ENCODE measurements at places on chromosomes 11 and 22.

DNA sequence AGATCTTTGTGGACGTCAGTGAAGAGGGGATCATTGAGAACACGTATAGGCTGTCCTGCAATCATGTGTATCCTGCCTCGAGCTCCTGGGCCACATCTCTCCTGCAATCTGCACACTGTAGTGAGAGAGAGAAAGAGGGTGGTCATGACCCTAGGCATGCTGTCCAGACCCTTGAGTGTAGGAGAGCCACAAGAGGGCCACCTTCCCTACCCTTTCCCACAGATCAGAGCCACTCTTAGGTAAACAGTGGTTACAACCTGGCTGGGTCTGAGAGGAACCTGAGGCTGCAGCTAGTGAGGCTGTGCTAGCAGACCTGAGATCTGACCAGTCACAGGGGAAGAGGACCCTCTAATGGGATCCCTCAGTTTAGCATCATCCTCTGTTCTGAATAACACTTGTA lies 3.9 kb upstream of the IL18BP start:
- no peak for DNase-seq

DNA sequence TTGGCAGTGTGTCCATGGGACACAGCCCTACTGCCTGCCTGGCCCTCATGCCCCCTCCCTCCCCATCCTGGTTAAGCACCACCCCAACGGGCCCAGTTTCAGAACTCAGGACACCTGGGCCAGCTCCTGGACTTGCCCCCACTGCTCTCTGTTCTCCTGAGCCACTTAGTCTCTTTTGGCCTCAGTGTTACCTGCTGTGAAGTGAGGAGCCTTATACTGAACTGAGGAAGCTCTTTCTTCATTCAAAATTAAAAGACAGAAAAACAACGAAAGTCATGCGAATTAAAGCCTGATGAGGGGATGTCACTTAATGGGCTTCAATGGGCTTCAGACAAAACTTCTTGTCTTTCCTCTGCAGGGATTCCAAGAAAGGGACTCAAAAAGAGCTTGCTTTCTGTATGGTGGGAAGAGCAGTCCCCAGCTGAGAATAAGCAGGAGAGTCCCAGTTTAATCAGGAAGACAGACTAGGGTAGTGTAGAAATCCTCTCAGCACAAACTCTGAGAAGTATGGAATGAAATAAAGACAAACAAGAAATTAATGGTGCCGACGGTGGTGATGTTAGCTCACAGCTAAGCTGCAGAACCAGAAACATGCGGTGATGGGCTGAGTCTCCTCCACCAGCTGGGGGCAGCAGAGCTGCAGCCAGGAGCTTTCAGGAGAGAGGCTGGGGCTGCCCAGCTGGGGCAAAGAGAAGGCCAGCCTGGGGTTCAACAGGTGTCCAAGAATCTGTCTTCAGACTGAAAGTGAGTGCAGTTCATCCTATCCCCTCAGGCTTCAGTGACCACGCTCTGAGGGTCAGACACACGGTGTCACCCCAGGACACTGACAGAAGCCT lies 101.0 kb downstream of the GGTLC2 start:
- no peak for DNase-seq

- DNase-seq, result no peak
Observed at GRCh38 chr11:75453916-75454655, 21.1 kb upstream of the KLHL35 start.

GRCh38 chr11:116427903-116428637 lies 344.7 kb downstream of the BUD13 start:
- no peak for DNase-seq

- no peak for DNase-seq
Observed at GRCh38 chr22:28029201-28029948, 110.3 kb upstream of the PITPNB start.

DNA sequence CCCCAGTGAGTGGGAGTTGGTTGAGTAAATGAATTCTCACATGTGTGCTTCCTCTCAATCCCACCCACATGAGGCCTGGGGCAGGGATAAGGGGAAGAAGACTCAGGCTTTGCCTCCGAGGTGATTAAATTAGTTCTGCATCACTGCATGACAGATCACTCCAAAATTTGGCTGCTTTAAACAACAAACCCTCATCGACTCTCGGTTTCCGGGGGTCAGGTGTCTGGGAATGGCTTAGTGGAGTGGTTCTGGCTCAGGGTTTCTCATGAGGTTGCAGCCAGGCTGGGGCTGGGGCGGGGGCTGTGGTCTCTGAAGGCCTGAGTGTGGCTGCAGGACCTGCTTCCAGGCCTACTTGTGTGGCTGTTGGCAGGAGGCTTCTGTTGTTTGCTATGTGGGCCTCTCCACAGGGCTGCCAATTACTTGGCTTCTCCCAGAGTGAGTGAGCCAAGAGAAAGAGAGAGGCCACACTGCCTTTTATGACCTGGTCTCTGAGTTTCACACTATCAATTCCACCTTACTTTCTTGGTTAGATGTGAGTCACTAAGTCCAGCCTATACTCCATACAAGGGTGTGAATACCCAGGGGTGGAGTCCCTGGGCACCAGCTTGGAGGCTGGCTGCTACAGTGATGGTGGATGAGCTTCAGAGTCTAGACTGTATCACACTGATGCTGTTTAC lies 15.9 kb downstream of the MOGAT2 start:
- DNase-seq, result no peak

DNA sequence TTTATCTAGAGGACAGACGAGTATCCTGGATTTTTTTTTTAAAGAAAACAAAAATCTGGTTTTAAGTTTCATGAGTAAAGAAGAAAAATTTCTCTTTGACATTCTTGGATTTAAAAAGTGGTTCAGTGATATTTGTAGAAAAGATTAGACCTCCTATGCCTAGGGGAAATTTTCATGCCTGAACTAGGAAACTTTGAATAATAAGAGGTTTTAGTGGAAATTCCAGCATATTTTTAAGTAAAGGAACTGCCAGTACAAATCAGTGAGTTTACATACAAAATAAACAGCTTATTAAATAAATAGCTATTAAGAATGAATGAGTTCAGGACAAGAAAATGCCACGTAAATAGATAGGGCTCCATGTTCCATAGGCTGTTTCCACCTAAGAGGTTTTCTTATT lies 17.5 kb downstream of the JAM3 start:
- no peak for DNase-seq

DNA sequence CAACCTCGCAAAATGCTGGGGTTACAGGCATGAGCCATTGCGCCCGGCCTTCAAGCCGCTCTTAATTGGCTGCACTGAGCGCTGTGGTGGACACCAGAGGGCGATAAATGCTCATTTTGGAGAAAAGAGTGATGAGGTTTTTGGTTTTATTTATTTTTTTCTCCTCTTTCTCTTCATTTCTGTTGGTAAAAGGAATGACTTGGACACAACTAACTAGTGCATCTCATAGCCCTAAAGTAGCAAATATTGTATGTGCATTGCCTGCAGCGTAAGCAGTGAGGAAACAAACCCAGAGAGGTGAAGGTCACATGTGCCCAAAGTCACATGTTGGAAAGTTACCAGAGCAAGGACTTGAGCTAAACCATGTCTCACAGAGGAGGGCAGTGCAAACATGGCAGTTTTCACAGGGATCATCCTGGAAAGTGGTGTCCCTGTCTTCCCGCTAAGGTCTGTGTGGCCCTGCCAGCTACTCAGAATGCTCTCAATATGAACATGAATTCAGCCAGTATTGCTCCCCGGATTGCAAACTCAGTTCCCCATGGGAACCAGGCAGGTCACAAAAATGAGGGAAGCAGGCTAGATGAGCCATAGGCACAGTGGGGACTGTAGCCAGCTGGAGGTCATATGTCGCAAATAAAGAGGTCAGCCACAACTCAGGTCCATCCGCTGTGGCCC lies 8.6 kb upstream of the CD82 start:
- DNase-seq, result no peak

- DNase-seq, result no peak
Observed at GRCh38 chr11:45543808-45544422, 121.5 kb downstream of the CHST1 start.

DNA sequence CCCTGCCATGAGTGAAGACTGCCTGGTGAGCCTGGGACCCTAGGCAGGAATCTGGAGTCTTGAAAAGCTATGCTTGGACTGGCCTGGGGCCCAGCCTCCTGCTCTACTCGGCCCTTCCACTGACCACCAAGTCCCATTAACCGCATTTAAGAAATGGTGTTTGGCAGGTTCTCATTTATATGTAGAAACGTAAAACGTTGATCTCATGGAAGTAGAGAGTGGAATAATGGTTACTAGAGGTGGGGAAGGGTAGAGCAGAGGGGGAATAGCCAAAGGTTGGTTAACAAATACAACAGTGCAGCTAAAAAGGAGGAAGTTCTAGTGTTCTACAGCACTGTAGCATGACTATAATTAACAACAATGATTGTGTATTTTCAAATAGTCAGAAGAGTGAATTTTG lies 72.9 kb upstream of the EED start:
- DNase-seq, result no peak

DNA sequence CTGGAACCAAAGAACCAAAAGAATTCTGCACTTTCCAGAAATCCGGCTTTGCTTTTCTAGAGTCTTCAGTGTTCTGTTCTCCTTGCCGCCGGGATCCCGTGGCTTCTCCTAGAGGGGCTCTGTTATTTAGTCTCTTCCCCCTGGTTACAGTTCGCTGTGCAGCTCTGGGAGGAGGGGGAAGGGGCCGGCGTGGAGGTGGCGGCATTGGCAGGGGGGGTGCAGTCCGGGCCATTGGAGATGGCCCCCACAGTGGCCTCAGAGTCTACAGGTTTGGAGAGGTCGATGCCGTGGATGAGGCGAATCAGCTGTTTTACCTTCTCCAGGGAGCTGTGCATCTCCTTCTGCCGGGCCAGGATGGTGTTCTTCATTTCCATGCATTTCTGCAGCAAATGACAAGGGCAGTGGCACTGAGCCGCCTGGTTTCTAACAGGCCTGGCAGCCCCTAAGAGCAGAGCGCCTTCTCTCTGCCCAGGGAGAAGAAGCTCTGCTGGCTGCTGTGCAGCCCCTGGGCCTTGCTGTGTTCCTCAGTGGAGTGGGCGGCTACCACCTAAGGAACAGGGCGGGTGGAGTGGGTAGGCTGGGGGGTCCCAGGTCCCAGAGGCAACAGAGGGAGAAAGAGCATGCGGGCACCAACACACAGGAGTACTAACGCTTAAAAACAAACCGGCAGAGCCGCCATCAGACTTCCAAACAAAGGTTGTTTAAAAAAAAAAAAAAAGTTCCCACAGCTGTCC lies 11.6 kb downstream of the LARGE2 start:
- no peak for DNase-seq

- no peak for DNase-seq
Observed at GRCh38 chr22:27919942-27920755, 1.1 kb upstream of the PITPNB start.

DNA sequence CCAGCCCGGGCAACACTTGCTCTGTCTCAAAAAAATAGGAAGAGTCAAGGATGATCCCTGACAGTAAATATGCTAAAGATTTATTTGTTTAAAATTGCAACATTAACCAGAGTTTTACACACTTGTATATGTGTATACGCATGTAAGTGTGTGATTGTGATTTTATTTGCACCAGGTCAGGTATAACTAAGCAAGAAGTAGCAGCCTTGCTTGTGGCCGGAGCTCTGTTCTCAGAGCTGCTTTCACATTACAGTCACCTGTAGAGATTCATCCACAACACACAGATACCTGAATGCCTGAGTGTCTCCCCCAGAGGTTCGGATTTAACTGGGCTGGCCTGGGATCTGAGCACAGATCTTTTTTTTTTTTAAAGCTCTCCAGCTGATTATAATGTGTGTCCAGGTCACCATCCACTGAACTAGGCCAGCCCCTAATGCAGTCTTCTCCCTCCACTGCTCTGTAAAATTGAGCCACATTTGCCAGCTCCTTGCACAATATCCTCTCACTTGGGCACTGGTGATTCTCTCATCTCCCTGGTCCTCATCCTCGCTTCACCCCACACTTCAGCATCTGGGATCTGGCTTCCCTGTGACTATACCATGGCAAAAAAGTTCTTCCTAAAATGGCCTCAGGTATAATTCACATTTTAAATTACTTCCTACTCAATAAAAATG lies 48.3 kb downstream of the LIF start:
- DNase-seq, result no peak

- DNase-seq, result no peak
Observed at GRCh38 chr11:125111001-125111342, 454 bp downstream of the TMEM218 start.

DNA sequence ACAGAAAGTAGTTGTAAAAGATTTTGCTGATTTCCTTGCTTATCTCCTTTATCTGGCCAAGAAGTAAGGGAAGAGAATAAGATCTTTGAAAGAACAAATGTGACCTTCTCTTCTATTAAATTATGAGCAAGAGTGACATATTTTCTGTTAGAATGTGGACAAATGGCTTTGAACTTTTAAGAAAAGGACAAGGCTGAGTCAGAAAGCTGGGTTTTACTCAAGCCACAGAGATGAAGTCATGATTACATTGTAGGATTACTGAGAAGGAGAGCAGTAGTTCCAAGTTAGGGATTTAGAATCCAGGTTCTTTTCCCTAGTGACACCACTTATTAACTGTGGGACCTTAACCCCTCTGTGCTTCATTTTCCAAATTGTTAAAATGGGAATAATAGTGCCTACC lies 13.5 kb downstream of the CCDC90B start:
- no peak for DNase-seq

DNA sequence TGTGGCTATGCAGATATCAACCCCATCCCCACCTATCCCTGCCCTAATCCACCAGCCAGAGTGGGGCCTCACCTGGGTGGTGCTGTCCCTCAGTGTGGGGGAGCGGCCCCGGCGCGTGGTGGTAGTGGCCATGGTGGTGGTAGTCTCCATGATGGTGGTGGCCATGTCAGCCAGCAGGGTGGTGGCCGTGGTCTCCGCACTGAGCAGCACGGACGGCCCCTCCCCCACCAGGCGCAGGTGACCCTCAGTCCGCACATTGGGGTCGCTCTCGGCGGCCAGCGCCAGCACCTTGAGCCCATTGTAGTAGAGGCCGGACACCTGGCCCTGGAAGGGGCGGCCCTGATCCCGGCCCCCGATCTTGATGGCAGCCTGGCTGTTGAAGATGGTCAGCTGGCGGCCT lies 31.7 kb downstream of the SLC22A12 start:
- DNase-seq, result no peak

GRCh38 chr11:93783765-93784144 lies 327 bp upstream of the MED17 start:
- no peak for DNase-seq

DNA sequence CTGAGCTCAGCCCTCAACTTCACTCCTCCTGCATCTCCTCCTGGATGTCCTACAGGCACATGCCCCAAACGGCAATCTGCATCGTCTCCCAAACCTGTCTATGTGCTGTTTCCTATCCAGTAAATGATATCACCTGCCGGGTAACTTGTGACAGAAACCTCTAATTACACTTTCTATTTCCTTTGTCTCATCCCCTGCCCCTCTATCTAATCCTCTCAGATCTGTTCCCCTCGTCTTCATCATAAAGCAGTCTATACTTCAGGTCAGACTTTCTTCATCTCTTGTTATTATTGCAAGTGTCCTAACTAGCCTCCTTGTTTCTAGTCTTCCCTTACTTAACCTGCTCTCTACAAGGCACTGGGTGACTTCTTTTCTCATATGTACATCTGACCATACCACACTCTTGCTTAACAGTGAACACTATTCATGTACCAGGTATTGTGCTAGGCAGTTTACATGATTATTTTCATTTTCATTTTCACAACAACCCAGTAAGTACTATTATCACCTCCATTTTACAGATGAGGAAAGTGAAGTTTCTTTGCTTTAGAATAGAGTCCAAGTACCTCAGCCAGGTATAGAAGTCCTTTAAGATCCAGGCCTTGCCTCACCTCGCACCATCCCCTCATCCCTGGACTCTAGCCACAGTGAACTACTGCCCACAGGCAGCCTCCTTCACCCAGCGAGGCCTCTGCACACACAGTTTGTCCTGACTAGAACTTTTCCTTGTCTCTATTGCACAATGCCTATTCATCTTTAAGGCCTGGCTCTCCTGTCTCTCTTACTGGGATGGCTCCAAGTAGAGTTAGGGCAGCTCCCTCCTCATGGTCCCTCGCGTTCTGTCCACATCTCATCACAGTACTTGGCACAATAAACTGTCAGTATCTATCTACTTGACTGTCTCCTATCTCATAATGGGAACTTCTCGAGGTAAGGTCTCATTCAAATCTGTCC lies 22.1 kb upstream of the UCP3 start:
- no peak for DNase-seq

All from stimulated activated CD8-positive, alpha-beta memory T cell treated with anti-CD3 and anti-CD28 coated beads, Interleukin-7, amount 100 ng/mL, for 24 hours (primary cell).